ENCODE measurements at places on chromosomes 4 and X. TPM values are rescaled to one million over a fixed set of nuclear protein-coding genes. Genes with fewer than 3 reads are reported as not detected.

Gene FAM47A
- total RNA-seq: not detected

Gene NR3C2
- 2.2 TPM for total RNA-seq

Gene GAGE12H
- not detected for total RNA-seq

Gene MSANTD1
- 0.73 TPM for total RNA-seq

GRCh38 chrX:1086444-1087409 lies 125.7 kb downstream of the CRLF2 start:
- DNase-seq: no peak

GRCh38 chr4:62627141-62627540 lies 1427.0 kb downstream of the ADGRL3 start:
- DNase-seq: no peak

DNA sequence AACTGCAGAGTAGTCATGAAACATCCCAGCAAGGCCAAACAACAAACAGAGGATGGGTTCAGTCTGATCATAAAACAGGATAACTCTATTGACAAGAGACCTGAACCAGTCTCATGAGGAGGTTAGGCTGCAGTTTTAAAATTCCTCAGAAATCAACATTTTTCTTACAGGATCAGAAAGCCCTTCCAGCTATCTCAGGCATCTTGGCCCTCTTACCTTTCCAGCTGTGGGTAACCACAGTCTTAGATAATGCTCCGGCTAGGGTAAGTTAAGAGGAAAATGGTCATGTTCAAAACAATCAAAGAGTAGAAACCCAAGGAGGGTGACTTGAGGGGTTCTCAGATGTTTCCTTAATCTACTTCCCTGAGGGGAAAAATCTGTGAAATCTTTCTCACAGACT lies 5.1 kb downstream of the CTSO start:
- DNase-seq: no peak

GRCh38 chr4:152340818-152341217 lies 195.1 kb downstream of the FBXW7 start:
- DNase-seq: no peak

DNA sequence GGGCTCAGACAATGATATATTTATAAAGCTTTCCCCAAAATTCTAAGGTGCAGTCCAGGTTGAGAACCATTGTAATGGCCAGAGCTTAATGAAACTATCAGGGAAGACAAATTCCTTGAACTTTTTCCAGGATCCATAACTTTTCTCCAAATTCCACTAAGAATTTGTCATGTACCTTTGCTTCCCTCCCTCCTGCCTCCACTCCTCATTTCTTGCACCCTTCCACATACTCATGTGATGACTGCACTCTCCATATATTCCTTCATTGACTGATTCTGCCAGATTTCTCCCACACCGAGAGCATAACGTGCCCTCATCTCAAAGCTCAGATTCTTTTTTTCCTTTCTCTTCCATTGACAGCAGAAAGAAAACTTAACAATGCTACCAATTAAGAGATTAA lies 20.9 kb upstream of the AMELX start:
- no peak for DNase-seq

GRCh38 chr4:141124224-141124623 lies 9.0 kb downstream of the RNF150 start:
- no peak for DNase-seq

GRCh38 chr4:57351731-57352130 lies 241.5 kb upstream of the IGFBP7 start:
- no peak for DNase-seq

DNA sequence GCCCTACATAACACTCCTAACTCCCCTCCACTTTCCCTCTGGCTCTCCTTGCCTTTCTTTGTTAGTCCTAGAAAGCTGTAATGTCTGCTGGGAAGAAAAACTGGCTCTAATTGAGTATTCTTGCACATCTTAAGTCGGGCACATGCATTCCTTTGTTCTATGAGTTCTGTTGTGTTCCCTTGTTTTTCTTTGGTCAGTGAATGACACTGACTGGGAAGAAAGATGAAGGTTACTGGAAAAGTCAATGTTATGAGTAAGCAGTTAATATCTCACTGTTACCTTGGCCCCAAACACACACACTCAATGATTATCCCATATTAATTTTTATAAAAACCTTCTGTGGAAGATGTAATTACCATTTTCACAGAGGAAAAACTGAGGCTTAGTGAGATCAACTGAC lies 215.9 kb downstream of the SOWAHB start:
- no peak for DNase-seq
